ENCODE measurements at places on chromosomes 4 and X.

DNA sequence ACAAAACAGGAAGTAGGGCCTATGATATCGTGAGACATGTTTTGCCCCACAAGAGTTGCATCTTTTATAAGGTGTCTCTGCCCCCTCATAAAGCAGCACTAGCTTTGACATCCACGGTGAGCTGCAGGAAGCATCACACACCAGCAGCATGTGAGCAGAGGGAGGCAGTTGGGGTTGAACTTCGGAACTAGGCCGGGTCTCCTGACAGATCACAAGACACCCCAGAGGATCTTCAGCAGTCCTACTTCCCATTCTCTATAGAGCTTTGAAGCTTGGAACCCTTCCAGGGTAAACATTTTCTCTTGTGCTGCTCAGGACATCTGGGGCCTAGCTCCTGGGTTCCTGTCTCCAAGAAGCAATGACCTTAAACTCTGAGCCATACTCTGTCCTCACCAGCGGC is 27.5 kb downstream of the YY2 start:
- DNase-seq = no peak

DNA sequence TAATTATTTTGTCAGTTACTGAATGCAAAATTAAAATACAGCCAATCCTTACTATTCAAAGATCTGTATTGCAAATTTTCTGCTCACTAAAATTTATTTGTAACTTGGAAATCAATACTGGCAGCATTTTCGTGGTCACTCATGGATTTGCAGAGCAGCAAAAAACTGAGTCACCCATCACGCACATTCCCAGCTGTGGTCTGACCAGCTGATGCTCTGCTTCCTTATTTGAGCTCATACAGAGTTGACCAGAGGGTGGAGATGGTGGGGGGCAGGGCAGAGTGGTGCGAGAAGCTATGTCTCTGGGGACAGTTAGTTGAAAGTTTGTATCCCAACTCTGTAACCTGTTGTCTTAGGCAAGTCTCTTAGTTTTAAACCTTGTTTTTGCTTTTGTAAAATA is 214.8 kb downstream of the SPCS3 start:
- no peak for DNase-seq

DNA sequence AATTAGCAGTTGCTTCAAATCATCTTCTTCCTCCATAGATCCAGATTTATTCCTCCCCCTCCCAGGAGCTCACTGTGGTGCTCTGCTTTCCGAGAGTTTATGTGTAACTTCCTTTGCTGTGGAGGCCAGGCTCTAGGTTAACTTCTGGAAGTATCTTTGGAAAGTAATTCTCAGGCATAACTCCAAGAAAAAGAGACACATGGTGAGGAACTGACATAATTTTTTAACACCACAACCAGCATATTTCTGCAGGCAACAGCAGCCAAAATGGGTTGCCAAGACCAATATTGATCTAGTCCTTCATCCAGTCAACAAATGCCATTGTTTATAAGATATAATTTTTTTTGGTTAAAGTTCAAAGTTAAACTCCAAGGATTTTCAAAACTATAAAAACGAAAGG is 114.5 kb upstream of the RBPJ start:
- DNase-seq = no peak

GRCh38 chr4:159145992-159146330 is 43.1 kb downstream of the RAPGEF2 start:
- no peak for DNase-seq

DNA sequence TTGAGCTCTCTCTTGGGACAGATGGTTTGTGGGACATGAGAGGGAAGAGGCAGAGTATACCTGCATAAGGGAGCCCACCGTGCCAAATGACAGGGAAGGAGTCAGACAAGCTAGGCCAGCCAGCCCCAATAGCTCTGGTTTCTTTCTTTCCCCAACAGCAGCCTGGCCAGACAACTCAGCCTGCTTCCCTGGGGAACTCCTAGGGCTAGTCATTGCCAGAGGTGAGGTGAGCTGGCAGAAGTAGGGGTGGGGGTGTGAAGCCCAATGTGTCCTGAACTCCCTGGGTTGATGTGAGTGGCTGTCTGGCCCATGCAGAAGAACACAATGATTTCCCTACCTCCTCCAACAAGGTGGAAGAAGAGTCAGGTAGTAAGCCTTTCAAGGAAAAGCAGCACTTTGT is 135.5 kb downstream of the AMMECR1 start:
- DNase-seq = no peak

DNA sequence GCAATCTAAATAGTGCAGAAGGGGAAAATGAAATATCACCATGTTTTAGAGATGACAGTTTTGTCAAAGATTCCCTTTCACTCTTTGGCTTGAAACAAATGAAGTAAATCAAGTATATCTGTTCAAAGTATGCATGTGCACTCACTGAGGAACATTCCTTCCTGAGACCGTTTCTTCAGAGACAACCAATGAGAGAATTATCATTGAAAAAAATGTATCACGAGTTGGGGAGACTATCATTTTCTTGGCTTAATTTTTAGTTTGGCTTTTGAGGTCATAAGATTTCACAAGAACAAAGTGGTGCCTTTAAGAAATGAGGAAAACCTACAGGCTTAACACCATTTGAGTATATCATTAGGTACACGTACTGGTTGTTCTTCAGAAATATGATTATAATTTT is 56.3 kb downstream of the PCDH7 start:
- DNase-seq = no peak
